ENCODE measurements at places on chromosomes 12 and 14.

DNA sequence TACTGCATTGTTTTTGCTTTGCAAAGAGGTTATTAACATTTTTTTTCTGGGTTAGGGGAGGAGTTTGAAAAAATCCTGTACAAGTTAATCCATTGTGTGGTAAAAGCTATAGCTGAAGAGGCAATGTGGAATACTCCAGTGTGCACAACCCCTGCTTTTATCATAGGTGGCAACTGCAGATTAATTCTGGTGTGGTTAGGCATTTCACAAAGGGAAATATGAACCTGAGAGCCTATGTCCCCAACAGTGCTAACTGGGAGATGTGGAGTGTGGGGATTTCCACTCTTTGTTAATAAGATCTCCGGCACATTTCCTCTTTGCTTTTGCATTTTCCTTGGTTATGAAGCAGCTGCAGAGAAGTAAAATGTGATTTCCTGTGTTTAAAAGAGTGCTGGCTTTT lies 33.6 kb downstream of the PRORP start:
- no peak for DNase-seq

- no peak for DNase-seq
These were observed 32.5 kb upstream of the TC2N start for GRCh38 chr14:91899806-91900205.

DNA sequence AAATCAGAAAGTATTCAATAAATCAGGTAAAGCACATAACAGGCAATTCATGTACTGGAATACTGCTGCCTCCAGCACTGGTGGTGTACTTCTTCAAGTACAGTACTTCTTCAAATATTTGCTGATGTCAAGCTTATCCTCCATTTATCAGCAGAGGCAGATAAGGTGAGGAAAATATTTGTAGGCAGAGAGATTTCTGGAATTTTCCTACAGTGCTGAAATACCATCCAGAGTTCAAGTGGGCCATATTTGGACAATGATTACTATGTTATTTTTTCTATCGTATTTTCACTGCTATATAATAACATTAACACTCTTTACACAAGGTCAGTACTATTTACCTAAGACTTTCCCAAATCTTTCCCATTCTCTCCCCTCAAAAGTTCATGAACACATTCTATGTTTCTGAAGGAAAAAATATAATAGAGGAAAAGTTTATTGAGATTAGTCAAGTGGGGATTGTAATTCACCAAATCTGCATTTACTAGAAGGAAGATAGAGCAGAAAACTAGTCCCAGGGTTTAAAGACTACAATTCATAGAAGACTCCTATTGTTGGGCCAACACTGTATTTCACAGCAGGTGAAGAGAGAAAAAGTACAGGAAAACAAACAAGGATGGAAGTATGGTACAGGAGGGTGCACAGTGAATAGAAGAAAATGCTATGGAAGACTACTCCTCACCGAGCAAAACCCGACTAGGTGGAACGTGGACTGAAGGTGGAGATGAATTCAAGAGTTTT lies 141.1 kb downstream of the PAWR start:
- DNase-seq = no peak

- DNase-seq = no peak
These were observed 33.1 kb upstream of the MMP17 start for GRCh38 chr12:131795064-131795463.

DNA sequence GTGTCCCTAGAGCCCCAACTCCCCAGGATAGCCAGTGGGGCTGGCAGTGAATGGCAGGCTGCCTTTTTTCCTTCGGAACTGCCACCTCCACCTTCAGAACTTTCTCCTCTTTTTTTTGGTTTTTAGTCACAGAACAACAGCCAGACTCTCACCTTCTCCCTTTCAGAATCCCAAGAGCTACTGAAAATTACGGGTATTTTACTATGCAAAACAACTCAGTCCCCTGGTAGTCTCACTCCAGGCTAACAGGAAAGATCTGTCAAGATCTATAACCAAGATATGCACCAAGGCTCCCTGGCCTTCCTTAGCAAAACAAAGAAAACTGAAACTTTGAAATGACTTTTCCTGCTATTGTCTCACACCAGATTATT lies 12.5 kb downstream of the PLEKHG6 start:
- DNase-seq = no peak

DNA sequence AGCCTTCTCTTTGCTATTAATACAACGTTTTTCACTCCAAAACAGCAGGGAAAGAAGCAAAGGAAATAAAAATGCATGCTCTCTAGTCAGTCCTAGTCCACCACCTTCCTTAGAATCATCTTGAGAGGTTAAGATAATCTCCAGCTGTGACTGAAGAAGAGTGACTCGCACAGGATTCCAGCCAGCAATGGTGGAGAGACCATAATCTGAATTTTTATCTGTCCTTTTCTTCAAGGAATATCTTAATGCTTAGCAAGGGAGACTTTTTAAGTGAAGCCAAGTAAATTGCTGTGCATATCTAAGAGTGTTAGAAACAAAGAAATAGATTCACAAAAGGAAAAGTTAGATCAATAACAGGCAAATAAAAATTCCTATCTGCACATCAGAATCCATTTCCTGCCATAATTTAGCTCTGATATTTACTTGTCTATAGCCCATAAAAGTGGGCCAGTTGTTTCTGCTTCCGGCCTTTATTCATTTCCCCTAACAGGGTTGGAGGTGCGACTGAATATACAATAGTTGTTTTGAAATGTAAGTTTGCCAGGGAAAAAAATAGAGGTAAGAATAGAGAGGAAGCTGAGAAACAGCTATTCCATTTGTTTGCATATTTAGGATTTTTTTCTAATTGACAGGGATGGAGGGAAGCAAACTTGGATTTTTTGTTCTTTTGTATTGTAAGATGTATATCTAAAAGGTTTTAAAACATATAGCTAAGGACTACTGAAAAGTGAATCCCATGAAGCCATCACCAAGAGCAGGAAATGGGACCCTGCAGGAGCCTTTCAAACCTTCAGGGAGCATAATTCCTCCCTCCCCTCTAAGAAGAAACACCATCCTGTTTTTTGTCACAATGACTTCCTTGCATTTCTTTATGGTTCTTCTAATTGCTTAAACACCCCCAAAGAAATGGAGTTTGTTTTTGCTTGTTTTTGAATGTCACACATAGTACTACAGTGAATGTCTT lies 154.0 kb downstream of the ITPR2 start:
- DNase-seq = no peak

DNA sequence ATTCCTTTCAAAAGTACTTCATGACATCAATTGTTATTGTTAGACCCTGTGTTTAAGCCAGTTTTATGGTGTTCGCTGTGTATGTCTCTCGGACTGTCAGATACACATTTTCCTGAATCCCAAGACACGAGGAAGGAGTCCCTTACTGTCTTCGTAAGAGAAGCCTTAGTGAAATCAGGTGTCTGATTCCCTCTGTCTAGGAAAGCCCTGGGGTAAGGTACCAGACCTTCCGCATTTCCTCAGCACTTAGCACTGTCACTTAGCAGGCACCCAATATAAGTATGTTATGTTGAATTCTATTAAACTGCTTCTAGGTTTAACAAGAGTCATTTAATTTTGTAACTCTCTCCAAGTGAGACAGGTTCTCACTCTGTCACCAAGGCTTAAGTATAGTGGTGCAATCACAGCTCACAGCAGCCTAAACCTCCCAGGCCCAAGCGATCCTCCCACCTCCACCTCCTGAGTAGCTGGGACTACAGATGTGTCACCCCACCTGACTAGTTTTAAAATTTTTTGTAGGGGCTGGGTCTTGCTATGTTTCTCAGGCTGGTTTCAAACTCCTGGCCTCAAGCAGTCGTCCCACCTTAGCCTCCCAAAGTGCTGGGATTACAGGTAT lies 111.0 kb downstream of the BBS10 start:
- no peak for DNase-seq

- DNase-seq = no peak
These were observed 515.3 kb downstream of the SLC6A15 start for GRCh38 chr12:84397263-84397662.

- DNase-seq = no peak
These were observed 524.8 kb downstream of the SOX5 start for GRCh38 chr12:23424685-23425084.

GRCh38 chr14:92309968-92310530 lies 12.9 kb upstream of the SLC24A4 start:
- no peak for DNase-seq

DNA sequence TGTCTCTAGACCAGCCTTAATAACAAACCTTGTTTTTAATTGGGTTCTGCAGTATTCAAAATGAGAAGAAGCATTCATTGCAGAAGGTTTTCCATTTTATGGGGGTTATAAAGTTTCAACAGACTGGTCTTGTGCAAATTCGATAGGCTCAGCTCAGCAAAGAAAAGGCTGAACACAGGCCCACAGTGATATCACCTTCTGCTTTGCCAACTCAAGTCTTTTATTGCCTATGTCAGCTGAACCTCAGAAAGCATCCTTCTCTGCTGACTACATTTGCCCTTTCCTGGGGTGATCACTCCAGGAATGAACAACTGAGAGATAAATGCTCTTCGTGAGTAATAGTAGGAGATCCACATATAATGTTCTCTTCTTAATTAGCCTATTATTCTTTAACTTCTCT lies 134.5 kb upstream of the CCDC175 start:
- no peak for DNase-seq

GRCh38 chr12:99386907-99387306 lies 260.6 kb upstream of the GARIN6 start:
- DNase-seq = no peak

DNA sequence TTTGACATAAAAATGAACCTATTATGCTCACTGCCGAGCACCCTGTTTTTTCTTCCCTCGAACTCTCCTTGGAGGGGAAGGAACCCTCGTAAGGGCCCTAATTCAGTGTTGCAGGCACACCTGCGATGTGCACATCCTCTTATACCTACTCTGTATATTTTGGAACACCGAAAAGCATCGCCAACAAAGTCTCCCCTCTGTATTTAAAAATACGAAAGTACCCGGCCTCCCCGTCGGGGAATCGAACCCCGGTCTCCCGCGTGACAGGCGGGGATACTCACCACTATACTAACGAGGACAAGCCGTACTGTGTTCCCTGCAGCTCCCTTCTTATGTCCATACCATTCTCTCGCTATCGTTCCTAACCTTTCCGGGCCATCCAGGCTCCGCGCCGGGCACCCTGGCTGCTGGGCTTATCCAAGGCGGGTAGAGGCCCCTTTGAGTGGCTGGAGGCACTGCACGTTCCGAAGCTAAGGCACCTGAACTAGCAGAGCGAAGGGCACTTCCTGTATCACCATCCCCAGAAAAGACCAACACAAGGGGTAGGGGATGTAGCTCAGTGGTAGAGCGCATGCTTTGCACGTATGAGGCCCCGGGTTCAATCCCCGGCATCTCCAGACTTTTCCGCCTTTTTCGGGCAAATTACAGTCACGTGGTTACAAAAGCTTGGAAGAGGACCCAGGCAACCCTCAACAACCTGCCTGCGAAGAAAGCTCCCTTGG lies 25.1 kb upstream of the UBC start:
- no peak for DNase-seq

DNA sequence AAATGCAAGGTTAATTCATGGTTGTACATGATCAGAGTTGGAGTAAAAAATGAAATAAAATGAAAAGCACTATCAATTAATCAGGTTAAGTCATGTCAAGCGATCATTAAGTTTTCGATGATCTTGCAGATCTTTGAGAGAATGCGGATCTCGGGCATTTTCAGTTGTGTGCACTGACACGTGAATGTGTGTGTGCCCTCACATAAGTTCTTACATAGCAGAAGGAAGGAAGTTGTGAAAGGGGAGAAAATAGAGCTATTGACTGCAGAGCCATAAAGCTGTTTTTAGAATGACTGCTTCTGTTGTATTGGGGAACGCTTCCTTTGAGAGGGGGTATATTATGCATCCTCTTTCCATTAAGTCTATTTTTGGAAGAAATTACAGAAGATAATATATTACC lies 101.3 kb downstream of the HMGA2 start:
- DNase-seq = no peak

DNA sequence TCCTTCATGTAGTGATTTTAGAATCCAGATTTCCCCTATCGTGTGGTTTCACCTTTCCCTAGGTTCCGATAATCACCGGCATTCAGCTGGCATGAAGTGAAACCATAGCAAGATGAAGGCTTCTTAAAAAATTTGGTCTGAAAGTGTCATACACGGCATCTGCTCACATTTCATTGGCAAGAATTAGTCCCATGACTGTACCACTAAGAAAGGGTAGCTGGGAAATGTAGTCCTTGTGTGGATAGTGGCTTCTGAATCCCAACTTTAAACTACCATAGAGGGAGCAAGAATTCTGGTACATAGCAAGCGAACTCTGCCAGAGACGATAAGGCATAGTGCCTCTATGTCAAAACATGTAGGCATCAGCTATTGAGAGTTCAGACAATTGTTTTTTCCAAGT lies 360.1 kb upstream of the TBX3 start:
- no peak for DNase-seq

GRCh38 chr12:24997496-24997895 lies 48.6 kb upstream of the BCAT1 start:
- DNase-seq = no peak

DNA sequence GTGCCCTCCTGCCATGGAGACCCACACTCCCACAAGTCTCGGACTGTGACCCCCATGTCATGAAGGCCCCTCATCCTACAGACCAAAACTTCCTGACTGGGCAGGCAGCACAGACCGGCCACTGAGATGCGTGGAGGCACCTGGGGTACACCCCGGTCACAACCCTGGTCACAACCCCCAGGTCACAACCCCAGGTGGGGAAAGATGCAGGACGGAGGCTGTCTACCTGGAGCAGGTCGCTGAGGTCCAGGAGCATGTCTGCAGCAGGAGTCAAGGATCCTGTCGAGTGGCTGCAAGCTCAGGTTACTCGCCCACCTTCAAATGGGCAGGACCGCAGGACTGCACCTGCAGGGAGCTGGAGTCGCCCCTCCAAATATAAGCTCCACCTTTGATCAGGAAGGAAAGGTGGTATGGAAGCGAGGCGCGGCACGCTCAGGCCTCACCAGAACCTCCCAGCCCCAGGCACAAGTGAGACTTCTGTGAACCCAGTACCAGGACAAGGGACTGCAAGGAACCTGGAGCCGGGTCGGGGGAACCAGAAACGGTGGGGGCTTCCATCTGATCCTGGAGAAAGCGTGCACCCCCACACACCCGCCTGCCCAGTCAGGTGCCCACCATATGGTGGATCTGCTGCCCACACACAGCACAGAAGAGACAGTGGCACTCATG lies 8.1 kb downstream of the BTBD6 start:
- DNase-seq = no peak
